ENCODE measurements at places on chromosomes 11 and 22.
A peak's percentile ranks its signal among the peaks of the same experiment; 100 is the strongest.

DNA sequence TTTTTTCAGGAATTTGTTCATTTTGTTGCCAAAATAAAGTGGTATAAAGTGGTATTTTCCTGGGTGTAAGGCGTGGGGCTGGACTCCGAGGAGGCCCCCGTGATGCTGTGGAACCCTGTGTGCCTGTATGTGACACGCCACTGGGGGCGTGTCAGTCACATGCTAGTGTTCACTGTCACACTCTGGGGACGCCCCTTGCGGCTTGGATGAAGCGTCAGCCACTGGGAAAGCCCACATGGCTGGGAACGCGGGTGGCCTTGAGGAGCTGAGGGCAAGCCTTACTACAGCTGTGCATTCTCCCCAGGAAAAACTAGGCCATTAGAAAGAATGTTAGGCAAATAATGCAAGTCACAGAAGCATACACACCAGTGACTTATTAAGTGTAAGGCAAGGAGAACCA, 77.0 kb upstream of the SLC25A18 start:
- no peak for DNase-seq

- DNase-seq, result no peak
Measured at GRCh38 chr22:24763872-24764485, 10.5 kb downstream of the PIWIL3 start.

DNA sequence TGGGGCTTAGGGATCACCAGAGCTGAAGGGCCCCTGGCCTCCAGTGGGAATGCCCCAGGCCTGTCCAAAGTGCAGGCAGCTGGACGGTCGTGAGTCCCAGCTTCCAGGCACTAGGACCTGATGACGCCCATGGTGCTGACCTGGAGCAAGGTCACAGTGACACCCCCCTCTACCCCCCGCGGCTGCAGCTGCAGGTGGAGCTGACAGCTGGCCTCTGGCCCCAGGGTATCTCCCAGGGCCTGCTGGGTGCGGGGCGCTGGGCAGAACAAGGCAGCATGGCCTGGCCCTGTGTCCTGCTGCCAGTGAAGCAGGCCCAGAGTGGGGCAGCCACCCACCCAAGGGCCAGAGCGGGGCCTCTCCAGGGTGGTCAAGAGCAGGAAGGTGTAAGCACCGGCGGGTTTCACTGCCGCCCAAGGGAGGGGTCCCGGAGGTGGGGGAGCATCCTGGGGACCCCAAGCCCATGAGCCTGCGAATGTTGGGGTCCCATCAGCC, 553 bp upstream of the TCIRG1 start:
- DNase-seq, result no peak

DNA sequence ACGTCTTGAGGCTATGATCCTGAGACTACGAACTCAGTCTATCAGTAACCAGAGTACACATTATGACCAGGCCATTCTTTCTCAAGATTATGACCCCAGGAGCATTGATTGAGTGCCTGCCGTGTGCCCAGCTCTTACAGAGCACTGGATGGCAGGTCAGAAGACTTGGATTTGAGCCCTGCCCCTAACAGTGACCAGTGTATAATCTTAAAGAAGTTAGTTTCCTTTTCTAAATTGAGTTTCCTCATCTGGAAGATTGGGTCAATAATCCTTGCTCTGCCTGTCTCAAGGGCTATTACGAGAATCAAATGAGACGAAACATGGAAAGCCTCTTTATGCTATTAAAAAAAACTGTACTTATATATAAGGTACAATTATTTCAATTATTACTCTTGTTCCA, 38.2 kb downstream of the SLCO2B1 start:
- DNase-seq, result no peak

DNA sequence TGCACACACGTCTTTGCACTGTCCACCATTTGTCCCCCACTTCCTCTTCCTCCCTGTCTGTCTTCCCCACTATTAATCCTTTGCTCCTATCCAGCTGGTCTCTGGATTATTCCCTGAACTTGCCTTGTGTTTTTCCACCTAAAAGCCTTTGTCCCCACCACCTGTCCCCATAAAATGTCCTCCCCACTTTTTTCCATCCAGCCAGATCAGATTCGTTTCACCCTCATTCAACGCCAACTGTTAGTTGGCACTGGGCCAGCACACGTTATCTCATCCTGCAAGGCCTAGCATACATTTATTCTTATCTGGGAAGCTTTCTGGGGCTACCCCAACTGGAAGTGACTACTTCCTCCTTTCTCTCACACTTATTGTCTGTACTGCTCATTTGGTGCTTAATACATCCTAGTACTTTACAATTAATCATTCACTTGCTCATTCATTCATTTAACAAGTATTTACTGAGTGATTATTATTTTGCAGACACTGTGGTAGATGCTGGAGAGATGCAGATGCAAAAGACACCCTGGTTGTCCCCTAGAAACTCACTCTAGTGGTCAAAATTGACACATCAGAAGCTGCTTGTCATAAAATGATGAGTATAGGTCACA, 96.2 kb downstream of the RASSF10 start:
- DNase-seq, result peak; percentile 99

- DNase-seq, result no peak
Measured at GRCh38 chr22:22194931-22195264, 49.7 kb upstream of the VPREB1 start.

DNA sequence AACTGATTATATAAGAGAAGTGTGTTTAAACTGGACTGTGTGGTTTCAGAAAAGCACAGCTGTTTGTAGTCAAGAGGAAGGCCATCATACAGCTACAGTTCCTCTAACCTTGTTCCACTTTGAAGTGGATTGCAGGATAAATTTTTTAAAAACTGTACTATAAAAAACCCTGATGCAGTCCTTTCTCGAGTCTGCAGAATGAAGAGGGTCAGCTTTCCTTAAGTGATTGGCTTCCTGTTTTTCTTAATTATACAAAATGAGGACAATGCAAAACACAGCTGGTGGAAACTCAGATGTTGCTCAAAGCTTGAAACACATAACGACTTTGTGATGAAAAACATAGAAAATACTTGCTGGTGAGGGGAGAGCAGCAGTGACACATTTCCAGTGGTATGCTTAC, 1060.5 kb downstream of the DLG2 start:
- DNase-seq, result no peak

DNA sequence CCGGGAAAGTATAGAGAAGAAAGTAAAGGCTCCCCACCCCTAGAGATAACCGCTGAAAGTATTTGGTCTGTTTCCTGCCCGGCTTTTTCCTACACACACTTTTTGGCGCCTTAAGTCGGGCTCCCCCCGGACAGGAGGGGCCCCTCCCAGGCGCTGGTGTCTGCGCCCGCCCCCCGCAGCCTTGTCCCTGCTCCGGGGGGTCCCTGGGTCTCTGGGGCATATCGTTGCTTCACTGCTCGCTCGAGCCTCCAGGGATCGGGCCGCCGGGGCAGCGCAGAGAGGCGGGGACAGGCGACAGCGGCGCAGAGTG, 928 bp upstream of the CRACR2B start:
- DNase-seq, result no peak

GRCh38 chr11:128933481-128934178, 9.0 kb downstream of the TP53AIP1 start:
- DNase-seq, result no peak

GRCh38 chr11:48013269-48013901, 33.0 kb downstream of the PTPRJ start:
- no peak for DNase-seq

- no peak for DNase-seq
Measured at GRCh38 chr22:47204002-47204979, 441.8 kb downstream of the TBC1D22A start.

- DNase-seq, result no peak
Measured at GRCh38 chr22:27245056-27245455, 556.5 kb downstream of the MN1 start.

DNA sequence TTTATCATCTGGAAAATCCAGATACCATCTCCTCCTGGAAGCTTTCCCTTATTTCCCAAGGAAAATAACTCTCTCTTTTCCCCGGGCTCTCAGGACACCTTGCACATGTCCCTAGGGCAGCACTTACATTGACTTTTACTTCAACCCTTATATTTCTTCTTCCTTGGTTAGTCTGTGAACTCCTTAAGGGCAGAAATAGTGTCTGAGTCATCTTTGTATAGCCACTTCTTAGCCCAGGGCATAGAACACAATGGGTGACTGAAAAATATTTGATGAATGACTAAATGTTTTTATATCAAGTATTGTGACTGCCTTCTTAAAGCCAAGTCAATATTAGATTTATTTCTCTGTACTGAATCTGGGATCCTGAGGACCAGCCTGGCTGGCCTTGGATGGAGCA, 45.4 kb upstream of the MYOD1 start:
- no peak for DNase-seq

DNA sequence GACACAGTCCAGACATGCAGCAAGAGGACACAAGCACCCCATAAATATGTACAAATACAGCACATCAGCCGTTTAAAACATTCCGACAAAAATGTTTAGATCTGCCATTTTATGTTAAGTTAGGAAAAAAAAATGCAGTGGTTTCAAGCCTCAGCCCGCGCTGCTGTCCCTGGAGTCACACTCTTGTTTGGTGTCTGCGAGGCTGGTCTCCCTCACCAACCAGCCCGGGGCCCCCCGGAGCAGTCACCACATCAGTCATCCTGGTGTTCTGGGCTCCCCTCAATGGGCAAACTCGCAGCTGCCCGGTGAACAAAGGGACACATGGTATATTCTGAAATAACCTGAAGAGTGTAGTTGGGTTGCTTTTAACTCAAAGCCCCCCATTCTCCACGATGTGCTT, 1022.2 kb downstream of the BRD1 start:
- DNase-seq, result no peak

DNA sequence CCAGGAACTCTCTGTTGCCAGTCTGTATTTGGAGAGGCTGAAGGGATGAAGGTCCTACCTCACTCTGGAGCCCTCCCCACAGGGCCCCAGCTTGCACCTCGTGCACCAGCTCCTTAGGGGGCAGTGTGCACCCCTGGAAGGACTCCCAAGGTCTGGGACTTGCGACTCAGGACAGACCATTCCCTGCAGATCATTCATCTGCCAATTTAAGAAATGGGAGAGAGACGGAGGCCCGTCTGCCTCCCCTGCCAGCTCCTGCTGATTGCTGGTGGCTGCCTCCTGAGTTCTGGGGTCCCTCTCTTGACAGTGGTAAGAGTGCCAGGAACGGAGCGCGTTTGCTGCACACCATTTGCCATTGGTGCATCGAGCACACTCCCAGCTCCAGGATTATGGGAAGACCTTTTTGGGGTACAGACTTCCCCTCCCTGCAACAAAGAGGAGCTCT, 27.4 kb upstream of the MALAT1 start:
- no peak for DNase-seq

DNA sequence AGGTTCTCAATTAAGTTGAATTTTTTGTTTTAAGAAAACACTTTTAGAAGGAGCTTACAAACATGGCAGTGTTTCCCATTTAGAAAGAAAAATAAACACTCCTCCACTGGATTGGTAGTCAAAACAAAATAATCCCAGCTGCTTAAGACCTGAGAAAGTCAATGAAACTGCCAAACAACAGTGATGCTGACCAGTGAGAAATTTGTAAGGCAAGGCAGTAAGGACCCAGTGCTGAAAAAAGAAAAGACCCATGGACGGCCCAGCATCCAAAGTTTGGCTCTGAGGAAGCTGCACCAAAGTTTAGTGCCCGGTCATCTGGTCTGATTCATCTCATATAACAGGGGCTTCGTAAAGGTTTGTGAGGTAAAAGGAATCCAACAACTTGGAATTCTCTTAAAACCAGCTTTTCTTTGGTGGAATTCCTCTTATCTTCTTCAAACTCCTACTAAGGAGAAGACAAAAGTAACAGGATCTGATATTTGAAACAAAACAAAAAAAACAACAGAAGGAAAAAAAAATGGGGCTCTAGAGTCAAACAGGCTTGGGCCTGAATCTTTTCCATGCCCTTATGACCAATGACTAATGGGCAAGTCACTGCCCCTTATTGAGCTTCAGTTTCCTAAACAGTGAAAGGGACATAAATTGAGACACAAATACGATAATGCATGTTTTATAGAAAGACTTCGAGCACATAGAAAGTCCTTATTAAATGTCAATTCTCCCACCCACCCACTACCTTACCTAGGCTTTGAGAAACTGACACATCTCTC, 383.0 kb upstream of the NARS2 start:
- no peak for DNase-seq

DNA sequence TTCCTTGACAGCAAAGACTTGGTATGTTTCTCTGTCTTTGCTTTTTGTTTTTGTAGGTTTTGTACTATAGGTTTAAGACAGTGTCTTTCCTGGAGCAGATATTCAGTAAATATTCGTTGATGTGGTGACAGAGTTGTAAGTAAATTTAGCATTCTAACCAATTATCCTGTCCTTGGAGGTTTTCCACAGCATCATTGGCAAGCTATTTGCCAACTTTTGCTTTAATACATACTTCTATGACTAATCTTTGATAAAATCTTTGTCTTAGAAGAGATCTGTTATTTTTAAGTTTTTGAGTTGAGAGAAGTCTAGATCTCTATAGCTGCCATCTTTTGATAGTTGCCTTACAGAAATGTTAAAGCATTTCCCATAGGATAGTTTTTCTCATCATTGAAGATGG, 3.8 kb downstream of the USP47 start:
- DNase-seq, result no peak

GRCh38 chr11:18578975-18579598, 9.4 kb downstream of the UEVLD start:
- no peak for DNase-seq

GRCh38 chr11:19013181-19013857, 47.2 kb downstream of the MRGPRX2 start:
- no peak for DNase-seq

DNA sequence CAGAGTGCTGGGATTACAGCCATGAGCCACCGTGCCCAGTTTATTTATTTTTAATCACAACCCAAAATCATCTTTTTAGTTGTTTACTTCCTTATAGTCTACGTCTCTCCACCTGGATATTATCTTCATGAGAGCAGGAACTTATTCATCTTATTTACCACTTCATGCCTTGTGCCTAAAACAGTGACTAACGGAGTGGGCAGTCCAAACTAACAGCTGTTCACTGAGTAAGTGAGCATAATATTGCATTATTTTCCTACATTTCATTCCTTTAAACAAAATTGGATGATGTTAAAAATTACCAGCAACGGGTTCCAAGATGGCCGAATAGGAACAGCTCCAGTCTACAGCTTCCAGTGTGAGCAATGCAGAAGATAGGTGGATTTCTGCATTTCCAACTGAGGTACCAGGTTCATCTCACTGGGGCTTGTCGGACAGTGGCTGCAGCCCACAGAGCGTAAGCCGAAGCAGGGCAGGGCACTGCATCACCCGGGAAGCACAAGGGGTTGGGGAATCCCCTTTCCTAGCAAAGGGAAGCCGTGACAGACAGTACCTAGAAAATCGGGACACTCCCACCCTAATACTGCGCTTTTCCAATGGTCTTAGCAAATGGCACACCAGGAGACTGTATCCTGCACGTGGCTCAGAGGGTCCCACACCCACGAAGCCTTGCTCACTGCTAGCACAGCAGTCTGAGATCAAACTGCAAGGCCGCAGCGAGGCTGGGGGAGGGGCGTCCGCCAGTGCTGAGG, 14.1 kb downstream of the TMEM123 start:
- DNase-seq, result no peak

- no peak for DNase-seq
Measured at GRCh38 chr22:38310518-38311322, 6.5 kb downstream of the CSNK1E start.

GRCh38 chr11:128616161-128616560, 28.8 kb upstream of the ETS1 start:
- no peak for DNase-seq
